ENCODE measurements at places on chromosomes 3 and 15. TPM values are rescaled to one million over a fixed set of nuclear protein-coding genes. Genes with fewer than 3 reads are reported as not detected.

GRCh38 chr15:34246276-34246976 is 21.6 kb downstream of the EMC4 start:
- no peak for DNase-seq

GRCh38 chr3:157311633-157312375 is 124.8 kb upstream of the PTX3 start:
- no peak for DNase-seq

The EFCC1 gene
- 3.7 TPM for total RNA-seq

The CPEB1 gene
- total RNA-seq, result 10.6 TPM

The COMMD4 gene
- total RNA-seq, result 57.5 TPM

The REC114 gene
- not detected for total RNA-seq

The NANOGP8 gene
- total RNA-seq, result not detected

- DNase-seq, result no peak
Measured at GRCh38 chr3:4551051-4551711, 58.0 kb downstream of the ITPR1 start.

DNA sequence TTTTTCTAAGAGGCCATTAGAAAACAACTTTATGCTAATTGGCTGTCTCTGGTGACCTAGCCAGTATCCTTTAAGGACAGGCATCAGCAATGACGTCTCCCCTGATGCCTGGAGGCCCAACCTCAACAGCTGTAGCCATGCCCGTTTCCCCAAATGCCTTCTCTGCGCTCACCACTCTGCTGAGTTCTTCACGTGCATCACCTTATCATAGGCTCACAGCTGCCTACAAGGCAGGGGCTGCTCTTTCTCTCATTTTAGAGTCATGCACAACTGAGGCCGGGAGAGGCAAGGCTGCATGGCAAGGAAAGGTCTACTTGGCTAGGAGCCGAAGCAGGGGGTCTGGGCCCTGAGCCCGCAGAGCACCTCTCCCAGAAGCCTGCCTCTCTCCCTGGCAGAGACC is 43.9 kb upstream of the SEC13 start:
- DNase-seq, result no peak

The RPL29 gene
- total RNA-seq, result 1,678 TPM

The SAMMSON gene
- not detected for total RNA-seq

The CLDN1 gene
- total RNA-seq, result 48.6 TPM

GRCh38 chr15:101250341-101250831 is 1.5 kb downstream of the CHSY1 start:
- DNase-seq, result no peak

- no peak for DNase-seq
Measured at GRCh38 chr3:159860269-159861116, 128.1 kb upstream of the IL12A start.

- no peak for DNase-seq
Measured at GRCh38 chr3:185717627-185718402, 107.0 kb downstream of the IGF2BP2 start.

GRCh38 chr3:123993818-123994217 is 1.9 kb upstream of the ROPN1 start:
- no peak for DNase-seq

The ERC2 gene
- 1.2 TPM for total RNA-seq

DNA sequence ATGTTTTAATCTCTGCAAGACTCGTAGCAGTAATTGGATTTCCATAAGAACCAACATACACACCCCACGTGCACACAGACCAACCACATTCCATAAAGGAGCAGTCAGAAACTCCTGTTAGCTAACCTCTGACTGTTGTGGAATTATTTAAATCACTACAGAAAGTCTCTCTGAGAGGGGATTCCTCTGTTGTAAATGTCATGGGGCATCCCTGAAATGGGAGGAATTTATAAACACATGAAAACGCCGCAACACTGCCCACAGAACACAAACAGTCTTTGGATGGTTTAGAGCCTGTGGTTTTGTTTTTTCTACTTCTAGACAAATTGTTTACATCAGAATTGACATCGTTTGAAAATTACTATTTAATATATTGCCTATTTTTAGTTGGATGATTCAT is 740.1 kb upstream of the GRM7 start:
- DNase-seq, result no peak

GRCh38 chr3:108302570-108302969 is 6.2 kb downstream of the HHLA2 start:
- DNase-seq, result no peak

GRCh38 chr3:134059671-134060560 is 30.2 kb upstream of the SLCO2A1 start:
- DNase-seq, result peak; percentile 88

The DNAJA4 gene
- total RNA-seq, result 26.5 TPM

DNA sequence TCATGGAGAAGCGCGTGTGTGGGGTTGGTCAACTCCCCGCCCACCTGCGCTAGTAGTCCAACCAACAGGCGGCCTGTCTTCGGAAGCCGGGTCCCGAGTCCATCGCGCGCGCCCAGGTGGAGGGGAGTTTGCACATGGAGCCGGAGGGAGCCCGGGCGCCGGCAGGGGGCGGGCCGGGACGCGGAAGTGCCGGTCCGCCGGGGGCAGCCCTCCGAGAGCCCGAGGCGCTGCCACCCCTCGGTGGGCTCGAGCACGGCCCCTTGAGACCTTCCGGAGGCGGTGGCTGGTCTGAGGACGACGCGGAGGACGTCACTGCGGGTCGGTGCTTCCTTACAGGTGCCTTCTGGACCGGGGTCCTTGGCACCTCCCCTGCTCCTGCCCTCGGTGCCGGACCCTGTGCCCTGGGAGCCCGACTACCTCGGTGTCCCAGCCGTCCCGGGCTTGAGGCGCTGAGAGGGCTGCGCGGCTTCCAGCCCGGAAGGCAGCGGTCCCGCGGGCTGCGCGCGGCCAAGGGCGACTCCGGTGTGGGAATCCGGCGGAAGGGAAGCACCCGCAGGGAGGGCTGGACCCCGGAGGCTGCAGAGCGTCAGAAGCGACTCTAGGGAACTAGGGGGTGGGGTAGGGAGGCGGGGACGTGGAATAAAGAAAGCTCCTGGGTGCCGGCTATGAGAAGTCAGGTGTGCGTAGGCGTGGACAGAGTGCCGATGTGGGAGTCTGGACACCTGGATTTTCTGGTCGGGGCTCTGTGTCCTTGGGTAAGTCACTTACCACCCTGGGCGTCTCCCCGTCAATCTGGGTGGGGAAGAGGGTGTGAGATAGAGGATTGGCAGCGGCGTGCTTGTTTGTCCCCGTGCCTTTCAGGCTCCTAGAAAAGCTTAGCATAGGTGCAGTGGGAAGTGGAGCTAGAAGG is 212.3 kb downstream of the FGF12 start:
- no peak for DNase-seq

The HDC gene
- total RNA-seq, result 0.49 TPM

DNA sequence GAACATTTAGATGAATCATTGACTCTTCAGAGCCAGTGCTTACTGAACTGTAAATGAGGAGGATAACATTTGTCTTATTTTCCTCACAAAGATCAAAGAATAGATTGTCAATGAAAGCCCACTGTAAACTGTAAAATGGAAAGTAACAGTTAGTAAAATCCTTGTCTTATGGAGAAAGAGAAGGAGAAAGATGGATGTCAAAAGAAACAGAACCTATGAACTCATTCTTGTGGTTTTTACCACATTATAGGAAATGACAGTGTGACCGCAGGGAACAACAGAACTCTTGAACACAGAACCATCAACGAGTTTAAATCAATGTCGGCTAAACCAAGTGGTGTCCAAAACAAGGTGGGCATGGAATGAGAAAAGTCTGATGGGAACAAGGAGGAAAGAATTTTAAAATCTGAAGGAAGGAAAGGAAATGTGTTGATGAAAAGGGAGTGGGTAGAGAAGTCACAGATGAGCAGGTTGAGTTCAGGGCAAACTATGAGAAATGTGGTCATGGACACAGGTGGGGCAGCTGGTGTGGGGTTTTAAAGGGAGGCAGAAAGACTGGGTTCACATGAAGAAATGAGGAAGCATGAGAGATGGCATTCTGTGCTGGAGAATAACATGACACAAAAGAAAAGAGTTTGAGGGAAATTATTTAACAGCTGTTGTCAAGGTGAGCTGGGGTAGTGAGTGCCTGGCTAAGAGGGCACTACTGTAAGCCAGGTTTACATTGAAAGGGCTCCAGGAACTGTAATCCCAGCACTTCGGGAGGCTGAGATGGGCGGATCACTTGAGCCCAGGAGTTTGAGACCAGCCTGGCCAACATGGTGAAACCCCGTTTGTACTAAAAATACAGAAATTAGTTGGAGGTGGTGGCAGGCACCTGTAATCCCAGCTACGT is 42.4 kb upstream of the ETV5 start:
- DNase-seq, result no peak

The LCTL gene
- total RNA-seq, result not detected

DNA sequence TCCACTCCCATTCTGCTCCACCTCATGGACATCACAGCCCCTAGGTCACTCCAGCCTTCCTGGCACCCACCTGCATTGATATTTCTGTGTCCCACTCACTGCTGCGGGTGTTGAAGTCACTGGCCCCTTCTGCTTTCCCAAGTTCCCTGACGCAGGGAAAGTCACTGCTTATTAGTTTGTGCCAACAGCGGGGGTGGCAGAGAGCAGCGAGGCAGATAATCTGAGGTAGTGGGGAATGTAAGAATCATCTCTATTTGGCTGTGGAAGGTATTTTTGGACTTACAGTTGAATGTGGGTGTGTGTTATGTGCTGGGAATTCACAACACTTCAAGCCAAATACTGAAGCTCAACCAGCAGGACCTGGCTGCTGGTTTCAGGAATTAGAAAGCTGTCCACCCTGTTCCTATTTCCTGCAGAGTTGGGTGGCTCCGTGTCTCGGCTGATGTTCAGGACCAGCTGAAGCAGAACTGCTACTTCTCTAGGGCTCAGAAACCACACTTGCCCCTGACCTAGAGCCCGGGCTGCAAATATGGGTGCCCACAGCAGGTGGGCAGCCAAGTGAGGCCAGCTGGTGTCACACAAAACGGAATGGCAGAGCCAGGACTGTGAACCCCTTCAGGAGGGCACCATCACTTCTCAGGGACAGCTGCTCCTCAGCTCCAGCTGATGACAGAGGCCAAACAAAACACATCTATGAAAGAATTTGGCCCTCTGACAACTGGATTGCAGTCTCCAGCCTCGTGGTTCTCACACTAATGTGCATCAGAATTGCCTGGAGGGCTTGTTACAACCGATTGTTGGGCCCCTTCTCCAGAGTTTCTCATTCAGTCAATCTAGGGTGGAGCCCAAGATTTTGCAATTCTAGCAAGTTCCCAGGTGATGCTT is 57.7 kb downstream of the SEMA5B start:
- no peak for DNase-seq

- DNase-seq, result no peak
Measured at GRCh38 chr15:35665896-35666536, 120.1 kb upstream of the DPH6 start.

DNA sequence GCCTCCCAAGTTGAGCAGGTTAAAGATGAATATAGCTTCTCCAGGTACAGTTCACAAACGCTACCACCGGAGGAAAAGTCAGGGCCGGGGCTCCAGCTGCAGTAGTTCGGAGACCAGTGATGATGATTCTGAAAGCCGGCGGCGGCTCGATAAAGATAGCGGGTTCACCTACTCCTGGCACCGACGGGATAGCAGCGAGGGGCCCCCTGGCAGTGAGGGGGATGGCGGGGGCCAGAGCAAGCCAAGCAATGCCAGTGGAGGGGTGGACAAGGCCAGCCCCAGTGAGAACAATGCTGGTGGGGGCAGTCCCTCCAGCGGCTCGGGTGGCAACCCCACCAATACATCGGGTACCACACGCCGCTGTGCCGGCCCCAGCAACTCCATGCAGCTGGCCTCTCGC is 61.4 kb downstream of the SNRK start:
- DNase-seq, result no peak

DNA sequence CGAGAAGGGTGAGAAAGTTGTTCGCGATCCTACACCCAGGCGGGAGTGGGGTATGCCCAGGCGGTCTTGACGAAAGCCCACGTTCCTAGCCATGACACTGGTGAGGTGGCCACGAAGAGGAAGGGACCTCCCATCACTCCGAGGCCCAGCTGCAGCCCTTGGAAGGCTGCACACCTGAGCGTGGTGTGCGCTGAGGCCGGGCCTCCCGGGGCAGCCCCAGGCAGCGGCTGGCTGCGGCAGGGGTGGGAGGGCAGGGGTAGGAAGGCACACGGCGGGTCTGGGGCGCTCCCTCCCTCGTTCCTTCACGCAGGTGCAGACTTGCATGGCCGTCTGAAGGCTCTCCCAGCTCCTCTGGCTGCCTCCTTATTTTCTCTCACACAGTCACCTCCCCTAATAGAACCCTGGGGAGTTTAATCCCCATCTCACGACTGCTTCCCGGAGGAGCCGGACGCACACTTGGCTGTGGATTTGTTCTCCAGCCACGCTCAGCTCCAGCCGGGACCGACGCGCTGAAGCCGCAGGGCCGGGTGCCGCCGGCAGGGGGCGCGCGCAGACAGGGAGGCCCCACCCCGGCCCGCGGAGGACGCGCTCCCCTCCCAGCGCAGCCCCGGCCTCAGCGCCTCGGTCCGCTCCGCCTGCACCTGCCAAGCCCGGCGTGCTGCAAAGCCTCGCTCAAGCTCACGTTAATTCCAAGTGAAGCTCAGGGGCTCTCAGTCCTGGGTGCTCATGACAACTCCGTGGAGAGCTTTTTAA is 37.8 kb upstream of the MUC4 start:
- no peak for DNase-seq

GRCh38 chr3:13220991-13221390 is 147.8 kb upstream of the IQSEC1 start:
- DNase-seq, result no peak

The GOLGA6D gene
- not detected for total RNA-seq

DNA sequence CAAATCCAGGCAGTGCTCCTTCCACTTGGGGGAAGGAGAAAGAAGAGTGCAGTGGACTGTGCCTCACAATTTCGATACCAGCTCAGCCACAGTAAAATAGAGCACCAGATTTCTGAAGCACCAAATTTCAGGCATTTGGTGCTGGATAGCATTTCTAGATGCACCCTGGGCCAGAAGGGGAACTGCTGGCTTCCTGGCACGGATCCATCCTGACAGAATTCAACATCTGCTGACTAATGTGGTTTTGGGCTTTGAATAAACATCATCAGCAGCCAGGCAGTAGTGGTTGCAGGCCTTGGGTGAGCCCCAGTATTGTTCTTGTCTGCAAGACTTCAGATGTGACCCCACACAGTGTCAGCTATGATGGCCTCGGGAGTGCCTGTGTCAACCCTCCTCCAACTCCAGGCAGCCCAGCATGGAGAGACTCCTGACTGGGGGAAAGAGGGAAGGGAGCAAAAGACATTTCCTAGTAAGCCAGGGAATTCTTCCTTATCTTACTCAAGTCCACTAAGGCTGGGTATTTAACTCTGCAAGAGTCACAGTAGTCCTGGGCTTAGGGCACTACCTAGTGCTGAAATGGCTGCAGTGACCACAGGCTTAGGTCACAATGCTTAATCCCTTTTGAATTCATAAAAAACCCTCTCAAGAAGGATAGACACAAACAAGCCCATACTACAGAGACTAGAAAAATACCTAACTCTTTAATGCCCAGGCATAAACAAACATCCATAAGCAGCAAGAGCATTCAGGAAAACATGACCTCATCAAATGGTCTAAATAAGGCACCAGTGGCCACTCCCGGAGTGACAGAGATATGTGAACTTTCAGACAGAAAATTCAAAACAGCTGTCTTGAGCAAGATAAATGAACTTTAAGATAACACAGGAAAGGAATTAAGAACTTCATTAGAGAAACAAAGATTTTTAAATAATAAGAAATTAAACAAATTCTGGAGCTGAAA is 74.7 kb downstream of the SPATA16 start:
- no peak for DNase-seq

Data from vagina (tissue), 2 donors.